ENCODE measurements at places on chromosomes 12 and 14.

DNA sequence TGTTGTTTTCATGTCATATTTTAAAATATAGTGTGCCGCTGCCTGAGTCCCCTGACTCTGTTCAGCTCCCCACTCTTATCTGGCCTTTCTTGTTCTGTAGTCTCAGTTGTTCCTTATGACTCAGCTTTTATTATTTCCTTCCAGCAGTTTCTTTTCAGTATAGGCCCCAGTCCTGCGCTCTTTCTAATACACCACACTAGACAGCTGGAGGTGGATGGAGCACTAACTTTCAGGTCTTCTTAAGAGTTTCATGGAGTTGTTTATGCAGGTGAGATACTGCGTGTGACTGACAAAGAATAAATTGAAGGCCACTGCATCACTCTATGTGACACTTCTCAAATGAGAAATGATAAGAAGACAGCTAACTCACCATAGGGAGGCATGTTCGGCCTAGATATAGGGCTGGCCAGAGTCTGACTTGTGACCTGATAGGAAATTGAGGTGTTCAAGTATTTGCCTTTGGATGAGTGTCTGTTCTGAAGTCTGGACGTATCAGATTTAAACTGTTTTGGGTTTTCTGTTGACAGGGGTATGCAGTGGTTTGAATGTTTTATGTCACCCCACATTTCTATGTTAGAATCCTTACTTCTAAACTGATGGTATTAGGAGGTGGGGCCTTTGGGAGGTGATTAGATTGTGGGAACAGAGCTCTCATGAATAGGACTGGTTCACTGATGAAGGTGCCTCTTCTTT lies 60.8 kb upstream of the CLMN start:
- DNase-seq: no peak

DNA sequence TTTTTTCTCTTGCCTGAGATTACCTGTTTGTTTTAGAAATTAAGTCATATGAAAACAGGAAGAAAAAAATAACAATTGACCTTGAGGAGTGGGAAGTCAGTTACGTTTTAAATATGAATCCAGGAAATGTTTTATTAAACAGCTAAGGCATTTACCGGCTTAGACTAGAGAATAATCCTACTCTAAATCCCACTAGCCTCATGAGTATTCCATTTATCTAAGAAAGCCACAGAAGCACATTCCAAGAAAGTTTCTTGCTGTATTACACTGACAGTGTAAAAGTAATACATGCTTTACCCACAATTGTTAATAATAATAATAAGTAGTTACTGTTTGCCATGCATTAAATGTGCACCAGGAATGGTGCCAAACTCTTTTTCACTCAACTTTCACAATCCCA lies 90.9 kb downstream of the BMP4 start:
- DNase-seq: no peak

- no peak for DNase-seq
Observed at GRCh38 chr12:88185988-88186387, 43.9 kb downstream of the TMTC3 start.

DNA sequence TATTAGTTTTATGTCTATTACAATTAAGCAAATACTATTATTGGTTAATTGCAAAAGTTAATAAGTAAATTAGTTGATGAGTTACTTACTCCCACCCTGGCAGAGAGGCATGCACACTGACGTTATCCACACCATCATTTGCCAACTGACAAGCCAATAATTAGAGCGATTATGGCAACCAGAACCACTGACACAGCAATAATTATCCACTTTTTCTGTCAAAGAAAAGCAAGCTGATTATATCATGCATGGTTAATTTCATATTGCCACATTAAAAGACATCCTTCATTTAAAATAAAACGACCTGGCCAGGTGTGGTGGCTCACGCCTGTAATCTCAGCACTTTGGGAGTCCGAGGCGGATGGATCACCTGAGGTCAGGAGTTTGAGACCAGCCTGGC lies 43.1 kb downstream of the STX2 start:
- no peak for DNase-seq

GRCh38 chr14:61504901-61505300 lies 183.5 kb downstream of the PRKCH start:
- DNase-seq: no peak

DNA sequence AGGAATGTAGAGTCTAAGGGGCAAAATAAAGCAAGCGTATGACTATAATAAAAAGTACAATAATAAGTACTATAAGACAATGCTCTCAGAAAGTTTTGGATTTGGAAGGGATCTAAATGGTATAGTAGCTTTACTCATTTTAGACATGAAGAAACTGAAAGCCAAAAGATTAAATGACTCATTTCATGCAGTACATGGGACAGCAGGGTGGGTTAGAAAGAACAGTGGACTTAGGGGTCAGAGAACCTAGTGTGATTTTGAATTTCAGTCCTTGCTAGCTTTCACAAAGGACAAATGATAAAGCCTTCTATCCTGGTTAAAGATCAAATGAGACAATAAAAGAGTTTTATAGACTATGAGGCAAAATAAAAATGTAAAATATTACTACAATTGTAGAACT lies 6.8 kb upstream of the LEMD3 start:
- DNase-seq: no peak

- peak; percentile 99 for DNase-seq
Observed at GRCh38 chr14:73136387-73137225, at the start of gene PSEN1. Gene PSEN1 (plus strand): TSS chr14:73136507. CDS start chr14:73148020, 11,513 bp downstream.

DNA sequence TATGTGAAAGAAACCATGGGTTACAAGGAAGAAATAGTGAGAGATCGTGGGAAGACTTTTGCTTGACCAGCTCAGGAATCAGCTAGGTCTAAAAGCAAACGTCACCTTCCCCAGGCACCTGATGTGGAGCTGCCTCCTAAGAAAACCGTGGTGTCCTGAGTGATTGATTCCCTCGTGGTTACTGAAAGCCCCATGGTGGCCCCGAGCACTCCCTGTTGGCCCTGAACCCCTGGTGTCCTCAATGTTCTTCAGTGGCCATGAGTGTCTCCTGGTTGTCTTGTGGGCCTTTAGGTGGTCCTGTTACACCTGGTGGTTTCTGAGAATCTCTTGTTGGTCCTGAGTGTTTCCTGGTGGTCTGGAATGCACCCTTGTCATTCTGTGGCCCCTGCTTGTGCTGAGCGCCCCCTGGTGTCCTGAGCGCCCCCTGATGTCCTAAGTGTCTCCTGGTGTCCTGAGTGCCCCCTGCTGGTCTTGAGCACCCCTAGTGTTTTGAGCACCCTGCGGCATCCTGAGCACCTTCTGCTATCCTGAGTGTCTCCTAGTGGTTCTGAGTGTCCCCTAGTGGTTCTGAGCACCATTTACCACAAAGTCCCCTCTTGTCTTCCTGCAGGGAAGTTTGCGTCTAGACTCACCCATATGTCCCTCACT lies 518.7 kb downstream of the TMEM121 start:
- peak; percentile 93 for DNase-seq

DNA sequence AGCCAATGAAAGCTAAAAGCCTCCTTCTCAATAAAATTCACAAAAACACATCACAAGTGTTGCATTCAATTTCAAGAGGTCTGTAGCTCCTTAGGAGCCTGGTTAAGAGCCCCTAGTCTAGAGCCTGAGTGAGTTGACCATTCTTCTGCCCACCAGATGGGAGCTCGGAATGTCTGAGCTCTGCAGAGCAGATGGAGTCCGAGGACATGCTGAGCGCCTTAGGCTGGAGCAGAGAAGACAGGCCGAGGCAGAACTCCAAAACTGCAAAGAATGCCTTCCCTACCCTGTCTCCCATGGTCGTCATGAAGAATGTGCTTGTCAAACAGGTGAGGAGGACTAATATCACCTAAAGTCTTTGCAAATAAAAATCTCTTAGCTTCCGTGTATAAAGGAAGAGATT lies 11.6 kb downstream of the CIPC start:
- DNase-seq: no peak

DNA sequence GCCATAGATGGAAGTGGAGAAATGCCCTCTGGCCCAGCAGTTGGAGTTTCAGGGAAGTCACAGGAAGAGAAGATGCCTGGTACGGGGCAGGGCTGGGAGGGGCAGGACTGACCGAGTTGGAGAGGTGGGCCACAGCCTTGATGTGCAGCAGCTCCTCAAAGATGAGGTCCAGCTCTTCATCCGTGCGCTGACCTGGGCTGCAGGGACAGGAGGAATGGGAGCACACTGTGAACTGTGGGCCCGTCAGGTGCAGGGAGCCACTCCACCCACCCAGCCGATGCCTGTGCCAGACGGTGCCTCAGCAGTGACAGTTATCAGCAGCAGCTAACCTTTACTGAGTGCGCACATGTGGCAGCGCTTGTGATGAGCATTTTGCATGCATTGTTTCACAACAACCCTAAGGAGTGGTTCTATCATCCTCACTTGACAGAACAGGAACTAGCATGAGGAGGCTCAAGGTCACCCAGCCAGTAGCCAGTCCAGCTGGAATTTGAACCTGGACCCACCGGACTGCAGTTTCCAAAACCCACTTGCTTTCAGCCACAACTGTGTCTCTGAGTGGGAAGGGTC lies 8.4 kb downstream of the RAPGEF3 start:
- DNase-seq: no peak

GRCh38 chr12:44029194-44029593 lies 193.3 kb downstream of the TMEM117 start:
- no peak for DNase-seq

- DNase-seq: no peak
Observed at GRCh38 chr12:127515941-127516340, 751.0 kb upstream of the TMEM132C start.

DNA sequence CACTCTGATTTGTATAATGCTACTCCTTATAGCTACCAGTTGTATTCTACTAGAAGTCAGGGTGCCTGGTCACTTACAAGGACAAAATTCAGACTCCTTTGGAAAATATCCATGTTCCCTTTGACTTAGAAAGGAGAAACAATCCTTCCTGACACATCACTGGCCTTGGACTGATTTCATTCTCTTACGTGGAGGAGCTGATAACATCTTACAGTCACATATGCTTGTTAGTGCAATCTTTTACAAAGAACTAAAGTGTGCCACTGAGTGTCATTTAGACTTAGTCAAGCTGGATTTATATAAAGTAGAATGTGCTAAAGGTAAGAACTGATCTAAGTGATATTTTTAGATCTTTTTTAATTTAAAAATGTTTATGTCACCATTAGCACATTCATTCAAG lies 131.0 kb upstream of the TMTC2 start:
- no peak for DNase-seq

DNA sequence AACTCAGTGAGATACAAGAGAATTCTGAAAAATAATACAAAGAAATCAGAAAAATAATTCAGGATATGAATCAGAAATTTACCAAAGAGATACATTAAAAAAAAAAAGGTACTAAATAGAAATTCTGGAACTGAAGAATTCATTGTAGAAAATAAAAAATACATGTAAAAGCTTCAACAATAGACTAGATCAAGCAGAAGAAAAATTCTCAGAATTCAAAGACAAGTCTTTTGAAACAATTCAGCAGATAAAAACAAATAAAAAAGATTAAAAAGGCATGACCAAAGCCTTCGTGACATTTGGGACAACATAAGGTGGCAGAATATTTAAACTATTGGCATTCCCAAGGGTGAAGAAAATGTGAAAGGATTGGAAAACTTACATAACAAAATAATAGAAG lies 133.1 kb upstream of the CNOT2 start:
- DNase-seq: no peak

DNA sequence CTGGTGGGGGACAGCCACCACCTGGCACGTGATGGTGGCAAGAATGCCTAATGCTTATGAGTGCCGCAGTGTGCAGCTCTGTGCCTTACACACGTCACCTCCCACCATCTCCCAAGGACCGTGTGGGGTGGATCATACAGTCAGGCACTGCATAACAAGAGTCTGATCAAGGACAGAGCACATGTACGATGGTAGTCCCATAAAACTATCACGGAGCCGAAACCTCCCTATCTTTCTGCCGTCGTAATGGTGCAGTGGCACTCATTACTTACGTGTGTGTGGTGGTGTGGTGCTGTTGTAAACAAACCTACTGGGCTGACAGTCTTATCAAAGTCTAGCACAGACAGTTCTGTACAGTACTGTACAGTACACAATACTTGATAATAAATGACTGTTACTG lies 89.3 kb downstream of the CACNA1C start:
- DNase-seq: no peak

GRCh38 chr14:96580566-96580965 lies 78.4 kb downstream of the PAPOLA start:
- no peak for DNase-seq

- no peak for DNase-seq
Observed at GRCh38 chr14:51079489-51079888, 15.4 kb downstream of the TRIM9 start.

DNA sequence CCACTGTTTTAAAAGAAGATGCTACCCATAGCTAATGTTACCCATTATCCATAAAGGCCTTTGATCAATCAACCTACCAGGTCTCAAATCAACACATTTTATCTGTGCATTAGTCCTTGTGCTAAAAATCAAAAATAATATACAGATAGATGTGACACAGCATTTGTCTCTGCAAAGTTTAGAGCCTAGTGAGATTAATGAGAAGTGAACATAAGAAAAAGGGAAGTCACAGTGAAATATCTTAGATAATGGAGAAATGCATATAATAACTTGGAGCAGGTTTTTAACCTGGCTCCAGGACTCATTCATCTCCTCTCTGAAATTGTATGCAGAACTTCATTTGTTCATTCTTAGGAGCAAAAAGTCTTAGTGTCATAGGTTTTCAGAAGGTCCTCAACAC lies 7.2 kb downstream of the PDE3A start:
- no peak for DNase-seq

DNA sequence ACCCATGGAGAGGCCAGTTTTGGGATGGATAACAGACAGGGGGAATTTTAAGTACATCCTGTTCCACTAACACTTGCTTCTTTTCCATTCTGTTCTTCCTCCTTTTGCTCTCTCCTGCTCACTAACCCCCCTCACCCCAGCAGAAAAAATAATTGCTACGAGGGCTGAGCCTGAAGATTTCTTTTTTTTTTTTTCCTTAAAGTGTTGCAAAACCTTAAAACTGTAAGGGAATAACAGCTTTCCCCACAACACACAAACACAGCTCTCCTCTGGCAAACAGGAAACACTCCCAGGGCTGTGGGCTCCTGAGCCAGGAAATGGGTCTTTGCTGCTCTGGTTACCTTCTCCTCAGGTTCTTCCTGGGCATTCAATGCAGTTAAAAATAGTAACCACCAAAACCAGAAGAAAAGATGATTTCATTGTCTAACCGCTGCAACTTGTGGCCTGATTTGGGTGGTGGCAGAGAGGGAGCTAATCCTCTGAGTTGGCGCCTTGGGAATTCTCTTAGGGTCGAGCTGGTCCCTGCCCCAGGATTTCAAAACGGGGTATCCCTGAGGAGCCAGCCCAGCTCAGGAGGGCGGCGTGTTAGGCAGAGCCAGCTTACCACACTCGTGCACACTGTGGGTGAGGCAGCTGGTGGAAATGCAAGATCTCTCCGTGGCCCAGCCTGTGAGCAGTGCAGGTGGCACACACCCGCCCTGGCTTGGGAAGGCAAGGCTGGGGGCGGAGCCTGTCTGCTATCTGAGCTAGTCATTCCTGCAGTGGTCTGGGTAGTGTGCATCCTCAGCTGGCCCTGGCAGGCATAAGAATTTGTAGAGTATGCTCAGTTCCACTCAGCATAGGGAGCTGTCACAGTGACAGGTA lies 17.1 kb upstream of the EMP1 start:
- peak; percentile 80 for DNase-seq

DNA sequence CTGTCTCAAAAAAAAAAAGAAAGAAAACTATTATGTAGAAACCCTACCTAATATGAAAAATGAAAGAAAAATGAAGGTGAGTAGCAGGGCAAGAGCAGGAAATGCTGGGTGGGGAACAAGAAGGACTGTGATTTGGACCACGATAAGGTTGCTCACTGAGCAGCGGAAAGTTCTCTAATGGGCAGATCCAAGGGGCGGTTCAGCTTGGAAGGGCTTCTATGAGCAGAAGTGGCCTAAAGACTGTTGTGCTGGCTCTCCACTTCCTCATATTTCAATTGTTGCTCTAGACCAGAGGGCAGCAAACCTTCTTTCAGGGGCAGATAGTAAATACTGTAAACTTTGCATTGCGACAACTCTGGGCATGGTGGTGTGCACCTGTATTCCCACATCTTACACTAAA lies 16.3 kb upstream of the NFYB start:
- no peak for DNase-seq

Measured in activated CD4-positive, alpha-beta T cell treated with anti-CD3 and anti-CD28 coated beads for 48 hours (primary cell).